A549 treated with Hydrocortisone at 1 μM for 4 hours (cell line): ENCODE measurements at places on chromosomes 2 and 18. TPM values are rescaled to one million over a fixed set of nuclear protein-coding genes. Genes with fewer than 3 reads are reported as not detected.

Gene UGT1A10
- 0.08 to 0.09 TPM in 2 of 5 replicates, not detected in the others for total RNA-seq

Gene LYG2
- 0.18 TPM in 1 of 5 replicates, not detected in the others for total RNA-seq

Gene POTEI
- total RNA-seq = 0.01 TPM in 1 of 5 replicates, not detected in the others

Gene FEV
- not detected in 5 replicates for total RNA-seq

Gene LYPD6
- total RNA-seq = 0.06 to 0.09 TPM (median 0.08 TPM) in 5 replicates
